NB4 (cell line): ENCODE measurements at places on chromosomes 4 and X.

DNA sequence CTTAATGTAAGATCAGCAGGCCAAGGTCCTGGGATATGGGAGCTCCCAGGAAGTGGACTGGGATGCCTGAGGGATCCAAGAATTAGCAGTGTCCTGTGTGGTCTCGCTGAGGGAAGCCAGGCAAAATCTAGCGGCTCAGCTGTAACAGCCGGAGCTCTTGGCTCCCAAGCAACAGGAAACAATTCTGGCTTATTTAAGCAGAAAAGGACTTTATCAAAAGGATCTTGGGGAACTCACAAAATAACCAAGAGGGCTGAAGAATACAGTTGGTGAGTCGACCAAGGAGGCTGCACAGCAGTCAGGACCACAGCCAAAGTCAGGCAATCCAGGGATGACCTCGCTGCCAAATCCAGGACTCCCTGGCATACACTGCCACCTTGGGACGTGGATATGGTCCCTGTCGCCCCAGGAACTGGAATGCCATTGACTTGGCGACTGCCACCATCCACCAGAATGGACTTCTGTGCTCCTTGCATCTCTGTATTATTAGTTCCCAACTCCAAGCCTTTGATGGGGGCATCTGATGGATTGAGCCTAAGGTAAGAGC lies 165.3 kb upstream of the BCOR start:
- DNase-seq = no peak

DNA sequence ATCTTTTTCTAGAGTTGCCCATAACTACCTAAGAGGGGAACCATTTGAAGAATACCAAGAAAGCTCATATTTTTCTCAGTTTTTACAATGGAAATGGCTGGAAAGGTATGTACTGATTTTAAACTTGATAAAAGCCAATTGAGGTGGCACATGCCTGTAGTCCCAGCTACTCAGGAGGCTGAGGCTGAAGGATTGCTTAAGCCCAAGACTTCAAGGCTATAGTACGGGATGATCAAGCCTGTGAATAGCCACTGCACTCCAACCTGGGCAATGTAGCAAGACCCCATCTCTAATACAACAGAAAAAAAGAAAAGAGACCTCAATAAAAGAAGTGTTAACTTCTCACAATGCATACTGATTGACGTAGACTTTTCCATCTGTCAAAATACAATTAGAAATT lies 44.4 kb downstream of the GRK4 start:
- DNase-seq = no peak

GRCh38 chrX:9310616-9311015 lies 154.2 kb upstream of the TBL1X start:
- DNase-seq = no peak

DNA sequence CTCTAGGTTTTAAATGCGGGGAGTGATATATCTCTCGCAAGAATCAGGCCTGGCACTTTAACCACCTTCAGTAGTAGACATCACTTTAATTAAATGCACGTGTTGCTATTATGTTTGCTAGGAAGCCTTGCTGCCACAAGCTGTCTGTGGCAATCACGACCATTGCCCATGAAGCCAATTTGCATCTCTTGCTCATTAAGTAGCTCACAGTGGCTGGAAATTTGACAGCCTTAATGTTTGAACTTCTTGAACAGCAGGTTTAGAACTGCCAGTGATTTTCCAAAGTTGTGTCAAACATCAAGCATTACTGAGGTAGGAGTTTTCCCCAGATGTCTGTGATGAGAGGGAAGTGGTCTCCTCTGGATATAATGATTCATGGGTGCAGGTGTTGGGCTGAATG lies 642.3 kb upstream of the CPEB2 start:
- DNase-seq = no peak

- no peak for DNase-seq
These were observed 300.5 kb downstream of the TRIML1 start for GRCh38 chr4:188439641-188440311.

- peak; percentile 10 for DNase-seq
These were observed 19.1 kb downstream of the MTNR1A start for GRCh38 chr4:186536285-186536684.

DNA sequence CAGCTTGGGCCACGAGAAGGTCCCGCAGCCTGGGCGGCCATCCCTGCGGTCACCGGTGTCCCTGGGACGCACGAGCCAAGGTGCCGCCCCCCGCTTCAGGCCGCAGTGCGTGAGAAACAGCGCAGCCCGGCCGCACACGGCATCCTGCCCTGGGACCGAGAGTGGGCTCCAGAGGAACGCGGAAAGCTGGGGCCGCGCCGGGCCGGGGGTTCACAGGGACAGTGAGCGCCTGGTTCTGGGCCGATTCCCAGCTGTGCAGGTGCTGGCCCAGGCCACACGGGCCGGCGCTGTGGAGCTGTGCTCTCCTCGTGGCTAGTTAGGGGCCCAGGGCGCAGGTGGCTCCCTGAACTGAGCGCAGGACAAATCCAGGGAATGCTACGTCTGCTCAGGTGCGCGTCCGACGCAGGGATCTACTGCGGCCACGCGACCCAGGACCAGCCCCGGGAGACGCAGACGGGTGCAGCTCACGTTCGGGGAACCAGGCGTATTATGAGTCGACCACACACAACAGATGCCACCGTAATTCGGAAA lies 25.8 kb upstream of the GTPBP6 start:
- no peak for DNase-seq

DNA sequence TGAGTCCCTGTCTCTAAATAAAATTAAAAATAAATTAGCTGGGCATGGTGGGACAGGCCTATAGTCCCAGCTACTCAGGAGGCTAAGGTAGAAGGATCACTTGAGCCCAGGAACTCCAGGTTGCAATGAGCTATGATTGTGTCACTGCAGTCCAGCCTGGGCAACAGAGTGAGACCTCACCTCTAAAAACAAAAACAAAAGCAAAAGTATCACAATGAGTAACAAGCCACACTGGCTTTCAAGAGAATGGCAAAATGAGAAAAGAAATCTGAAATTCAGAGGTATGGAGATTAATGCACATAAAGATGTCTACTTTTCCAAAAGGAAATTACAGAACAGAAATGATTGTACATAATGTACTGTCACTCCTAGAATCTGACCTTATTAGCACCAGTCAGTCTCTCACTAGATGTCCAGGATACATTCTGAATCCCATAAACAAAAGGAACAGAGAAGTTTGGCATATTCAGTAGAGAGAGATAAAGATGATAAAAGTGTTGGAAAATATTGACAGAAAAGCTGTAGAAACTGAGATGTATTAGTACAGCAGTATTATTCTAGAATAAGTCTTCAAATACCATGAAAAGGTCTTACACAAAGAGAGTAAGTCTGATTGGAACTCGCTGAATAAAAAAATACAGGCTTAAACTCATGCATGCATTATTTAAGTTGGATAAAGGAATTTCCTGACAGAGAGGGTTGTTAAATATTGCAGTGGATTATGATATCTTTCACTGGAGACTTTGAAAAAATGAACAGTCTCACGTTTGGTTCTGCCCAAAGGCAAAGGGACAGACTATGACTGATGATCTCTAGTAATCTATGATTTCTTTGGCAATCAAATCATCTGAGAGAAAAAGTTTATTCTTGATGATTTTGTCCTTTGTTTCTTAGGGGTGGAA lies 102.5 kb downstream of the SH3RF1 start:
- no peak for DNase-seq

DNA sequence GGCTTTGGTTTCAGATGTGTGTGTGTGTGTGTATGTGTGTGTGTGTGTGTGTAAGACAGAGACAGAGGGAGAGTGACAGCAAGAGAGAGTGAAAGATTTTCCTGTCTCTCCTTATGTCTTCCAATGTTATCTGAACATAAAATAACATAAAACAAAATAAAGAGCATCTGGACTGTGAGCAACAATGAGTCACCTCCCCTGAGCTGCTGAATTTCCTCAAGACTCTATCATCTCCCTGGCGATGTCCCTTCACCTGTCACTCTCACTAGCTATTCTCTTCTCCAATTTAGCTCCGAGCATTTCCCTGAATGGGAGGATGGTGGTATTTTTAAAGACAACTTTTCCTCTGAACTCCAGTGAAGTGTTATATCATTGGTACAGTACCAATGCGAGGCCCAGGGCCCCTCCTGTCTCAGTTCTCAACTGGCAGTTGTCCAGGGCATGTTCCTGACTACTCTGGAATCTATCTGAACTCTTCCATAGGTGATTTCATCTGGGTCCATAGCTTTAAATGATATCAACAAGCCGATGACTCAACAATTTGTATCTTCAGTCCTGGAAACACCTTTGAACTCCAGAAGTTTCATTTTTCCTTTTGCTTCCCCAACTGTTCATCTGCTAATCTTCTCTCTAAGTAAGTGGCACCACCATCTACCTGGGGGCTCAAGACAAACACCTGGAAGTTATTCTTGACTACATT lies 195.0 kb upstream of the CLNK start:
- DNase-seq = no peak

DNA sequence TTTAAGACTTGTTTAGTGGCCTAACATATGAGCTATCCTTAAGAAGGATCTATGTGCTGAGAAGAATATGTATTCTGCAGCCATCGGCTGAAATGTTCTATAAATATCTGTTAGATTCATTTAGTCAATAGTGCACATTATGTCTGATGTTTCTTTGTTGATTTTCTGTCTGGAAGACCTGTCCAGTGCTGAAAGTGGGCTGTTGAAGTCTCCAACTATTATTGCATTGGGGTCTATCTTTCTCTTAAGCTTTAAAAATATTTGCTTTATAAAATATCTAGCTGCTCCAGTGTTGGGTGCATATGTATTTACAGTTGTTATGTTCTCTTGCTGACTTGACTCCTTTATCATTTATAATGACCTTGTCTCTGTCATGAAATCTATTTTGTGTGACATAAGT lies 9.4 kb upstream of the BLTP1 start:
- no peak for DNase-seq

- no peak for DNase-seq
These were observed 37.1 kb downstream of the SRPX start for GRCh38 chrX:38183596-38183995.

DNA sequence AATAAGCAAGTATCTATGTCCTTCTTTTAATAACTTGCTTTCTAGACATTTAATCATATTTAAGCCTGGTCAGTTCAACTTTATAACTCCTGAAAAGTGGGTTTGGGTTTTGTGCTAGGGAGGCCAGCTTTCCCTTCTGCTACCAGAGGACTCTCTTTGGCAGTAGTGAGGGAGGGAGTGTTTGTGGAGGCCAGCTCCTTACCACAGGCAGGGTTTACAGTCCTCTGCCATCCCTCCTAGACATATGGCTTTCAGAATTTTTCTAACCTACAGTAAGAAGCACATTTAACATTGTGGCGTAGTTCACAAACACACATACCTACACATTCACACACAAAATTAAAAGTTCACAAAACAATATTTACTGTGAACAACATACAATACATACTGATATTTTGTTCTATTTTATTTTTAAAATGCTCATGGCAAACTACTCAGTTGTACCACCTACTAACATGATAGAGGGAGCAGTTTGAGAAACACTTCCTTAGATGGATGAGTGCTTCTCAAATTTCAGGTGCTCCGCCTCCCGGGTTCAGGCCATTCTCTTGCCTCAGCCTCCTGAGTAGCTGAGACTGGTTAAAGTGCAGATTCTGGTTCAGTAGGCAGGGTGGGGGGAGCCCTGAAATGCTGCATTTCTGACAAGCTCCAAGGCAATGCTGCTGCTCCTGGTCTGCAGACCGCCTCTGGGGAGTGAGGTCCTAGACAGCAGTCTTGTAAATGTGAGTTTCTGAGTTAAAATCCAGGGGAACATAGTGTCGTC lies 86.7 kb downstream of the PTTG2 start:
- DNase-seq = no peak

- no peak for DNase-seq
These were observed 54.2 kb downstream of the SLC9A6 start for GRCh38 chrX:136039485-136039884.

GRCh38 chr4:82728301-82728700 lies 70.3 kb downstream of the SCD5 start:
- DNase-seq = peak; percentile 20

- DNase-seq = peak; percentile 41
These were observed 10.7 kb downstream of the RBPJ start for GRCh38 chr4:26331380-26331950.
